T-helper 17 cell (primary cell): ENCODE measurements at places on chromosomes 1 and 21.

DNA sequence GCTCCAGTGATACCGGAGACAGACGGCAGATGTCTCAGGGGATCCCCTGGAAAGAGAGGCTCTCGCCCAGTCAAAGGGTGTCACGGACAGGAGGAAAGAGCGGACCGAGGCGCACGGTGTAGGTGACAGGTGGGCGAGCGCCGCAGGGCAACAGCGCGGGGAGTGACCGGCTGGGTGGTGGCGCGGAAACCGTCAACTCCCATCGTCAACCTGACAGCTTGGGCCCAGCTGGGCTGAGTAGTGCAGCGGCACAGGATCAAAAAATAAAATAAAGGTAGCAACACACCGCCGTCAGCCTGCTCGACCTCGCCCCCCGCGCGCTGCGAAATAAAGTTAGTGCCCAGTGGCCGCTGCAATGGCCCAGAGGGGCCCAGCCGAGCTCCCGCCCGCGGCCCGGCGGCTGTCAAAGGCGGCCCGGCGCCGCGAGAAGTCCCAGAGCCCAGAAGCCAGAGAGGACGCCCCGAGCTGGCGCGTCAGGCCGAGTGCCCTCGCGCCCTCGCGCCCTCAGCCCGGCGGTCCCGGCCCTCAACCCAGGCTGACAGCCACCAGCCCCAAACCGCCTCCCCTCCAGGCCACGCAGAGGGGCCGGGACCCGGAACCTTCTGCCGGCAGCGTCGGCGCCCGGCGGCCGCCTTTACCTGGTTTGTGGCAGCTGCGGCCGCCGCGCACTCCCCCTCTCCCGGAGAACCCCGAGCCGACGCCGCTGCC, at the start of gene LYST:
Gene LYST, minus strand, starts transcription at position 702 of the 708 bp plus-strand sequence. CDS start 36,489 bp downstream, outside the sequence.
- DNase-seq, result peak; percentile 34

GRCh38 chr1:231724876-231725647, 98.5 kb downstream of the DISC1 start:
- DNase-seq, result no peak

DNA sequence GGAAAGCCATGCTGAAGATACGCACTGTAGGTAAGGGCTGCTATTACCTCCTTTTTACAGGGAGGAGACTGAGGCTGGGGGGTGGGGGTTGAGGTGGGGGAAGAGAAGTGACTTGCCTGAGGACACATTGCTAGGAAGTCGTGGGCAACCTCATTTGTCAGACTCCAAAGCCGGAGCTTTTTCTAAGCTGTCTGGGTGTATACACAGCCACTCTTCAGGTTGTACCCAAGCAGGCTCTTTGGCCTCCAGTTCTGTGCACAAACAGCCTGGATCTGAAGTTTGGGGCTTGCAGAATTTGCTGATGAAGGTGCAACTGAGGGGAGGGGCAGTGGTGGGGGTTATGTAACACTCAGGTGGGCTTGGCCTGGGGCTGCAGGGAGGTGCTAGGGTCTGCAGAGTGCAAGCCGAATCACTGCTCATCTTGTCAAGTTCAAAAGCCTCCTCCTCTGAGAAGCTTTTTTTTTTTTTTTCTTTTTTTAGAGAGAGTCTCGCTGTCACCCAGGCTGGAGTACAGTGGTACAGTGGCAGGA, 16.9 kb downstream of the TINAGL1 start:
- DNase-seq, result no peak

DNA sequence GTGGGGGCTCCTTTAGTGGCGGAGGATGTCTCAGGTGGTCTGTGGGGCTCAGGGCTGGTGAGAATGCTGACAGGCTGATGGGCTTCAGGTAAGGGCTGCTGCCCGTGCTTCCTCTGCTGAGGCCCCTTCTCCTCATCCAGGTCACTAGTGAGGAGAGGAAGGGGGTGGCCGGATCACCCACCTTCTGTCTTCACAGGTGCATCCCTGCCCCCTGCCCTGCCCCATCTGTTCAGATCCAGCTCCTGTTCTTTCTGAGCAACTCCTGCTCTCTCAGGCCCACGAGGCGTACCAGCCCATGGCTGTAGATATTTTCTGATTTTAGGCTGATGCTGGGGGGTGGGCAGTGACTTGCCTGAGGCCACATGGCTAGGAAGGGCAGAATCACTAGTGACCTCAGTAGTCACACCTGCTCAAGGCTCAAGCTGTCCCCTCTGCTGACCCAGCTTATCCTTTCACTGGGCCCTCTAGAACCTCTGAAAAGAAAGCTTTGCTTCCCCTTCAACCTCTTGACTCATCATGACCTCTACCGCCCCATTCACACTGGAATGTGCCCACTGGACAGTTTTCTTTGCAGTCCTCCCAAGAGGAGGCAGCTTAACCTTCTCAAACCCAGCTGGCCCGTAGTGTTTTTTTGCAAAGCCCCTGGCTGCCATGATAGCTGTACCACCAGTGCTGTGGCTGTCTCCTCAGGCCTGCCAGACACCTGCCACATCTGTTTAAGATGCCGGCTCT, 14.8 kb downstream of the DCST2 start:
- no peak for DNase-seq

DNA sequence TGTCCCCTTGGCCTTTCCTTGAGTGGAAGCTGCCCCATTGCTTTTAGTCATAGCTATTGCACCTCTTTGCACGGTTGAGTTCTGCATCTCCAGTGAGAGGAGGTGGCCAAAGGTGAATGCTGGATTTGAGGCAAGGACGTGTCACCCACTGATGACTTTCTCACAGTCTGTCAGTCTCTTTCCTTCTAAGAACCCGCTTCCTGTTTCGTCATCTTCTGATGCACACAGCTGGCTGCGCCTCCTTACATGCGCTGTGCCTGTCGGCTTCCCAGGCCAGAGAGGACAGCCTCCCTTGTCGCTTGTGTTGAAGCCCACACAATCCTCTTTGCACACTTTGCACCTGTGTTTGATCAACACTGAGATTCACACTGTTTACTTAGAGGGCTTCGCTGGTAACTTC, 41.8 kb upstream of the PWP2 start:
- DNase-seq, result peak; percentile 66

DNA sequence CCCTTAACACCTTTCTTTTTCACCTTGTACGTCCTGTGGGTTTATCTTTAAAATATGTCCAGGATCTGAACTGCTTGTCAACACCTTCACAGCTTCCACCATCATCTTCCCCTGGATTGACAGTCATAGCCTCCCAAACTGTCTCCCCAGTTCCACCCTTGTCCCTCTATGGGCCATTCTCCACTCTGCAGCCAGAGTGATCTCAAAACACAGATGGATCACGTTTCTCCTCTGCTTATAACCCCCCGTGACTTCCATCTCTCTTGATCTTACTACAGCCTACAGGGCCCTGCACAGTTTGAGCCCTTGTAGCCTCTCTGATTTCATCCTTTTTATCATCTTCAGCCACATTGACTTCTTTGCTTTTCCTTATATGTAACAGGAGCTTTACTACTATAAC, 4.3 kb downstream of the INSRR start:
- no peak for DNase-seq

- DNase-seq, result no peak
Measured at GRCh38 chr1:158058237-158058985, 65.0 kb downstream of the KIRREL1 start.

DNA sequence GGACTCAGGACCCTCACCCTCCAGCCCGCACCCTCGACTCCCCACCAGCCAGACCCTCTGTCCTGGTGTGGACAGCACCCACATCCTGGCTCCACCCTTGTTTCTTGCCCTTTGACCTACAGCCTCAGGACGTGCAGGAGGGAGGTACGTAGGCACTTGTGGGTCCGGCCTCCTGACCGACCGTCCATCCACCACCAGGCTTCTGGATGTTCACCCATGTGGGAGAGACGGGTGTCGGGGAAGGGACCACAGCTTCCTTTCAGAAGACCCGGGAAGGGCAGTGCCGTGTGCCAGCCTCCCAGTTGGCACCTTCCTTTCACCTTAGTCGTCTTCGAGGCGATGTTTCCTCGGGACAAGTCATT, 61.4 kb downstream of the PRKCZ start:
- no peak for DNase-seq

DNA sequence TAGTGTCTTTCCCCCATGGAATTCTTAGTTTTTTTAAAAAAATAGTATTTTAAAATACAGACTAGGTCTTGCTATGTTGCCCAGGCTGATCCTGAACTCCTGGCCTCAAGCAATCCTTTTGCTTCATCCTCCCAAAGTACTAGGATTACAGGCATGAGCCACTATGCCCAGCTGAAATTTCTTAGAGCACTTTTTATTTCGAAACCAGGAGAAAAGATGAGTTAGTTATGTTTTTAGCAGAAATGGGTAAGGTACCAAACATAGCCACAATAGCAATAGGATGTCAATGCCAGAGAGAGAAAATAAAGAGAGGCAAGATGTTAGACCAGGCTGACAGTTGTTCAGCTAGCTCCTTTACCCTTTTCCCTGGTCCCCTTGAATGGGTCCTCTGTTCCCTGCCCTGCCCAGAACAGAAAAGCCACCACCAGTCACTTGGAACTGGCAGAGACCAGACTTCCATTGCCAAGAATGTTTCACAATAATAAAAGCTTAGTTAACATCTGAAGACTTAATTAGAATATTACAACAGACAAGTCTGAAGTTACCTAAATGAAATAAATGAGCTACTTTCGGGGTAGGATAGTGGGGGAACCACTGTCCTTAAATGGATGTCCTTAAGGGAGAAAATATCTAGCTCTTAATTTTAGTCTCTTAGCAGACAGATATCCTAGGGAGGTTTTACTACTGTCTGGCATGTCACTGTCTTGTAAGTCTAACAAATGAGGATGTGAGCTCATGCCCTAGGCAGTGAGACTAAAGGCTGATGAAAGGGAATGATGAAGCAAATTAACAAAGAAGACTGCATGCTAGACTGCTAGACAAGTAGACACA, 54.3 kb downstream of the ABL2 start:
- DNase-seq, result no peak

DNA sequence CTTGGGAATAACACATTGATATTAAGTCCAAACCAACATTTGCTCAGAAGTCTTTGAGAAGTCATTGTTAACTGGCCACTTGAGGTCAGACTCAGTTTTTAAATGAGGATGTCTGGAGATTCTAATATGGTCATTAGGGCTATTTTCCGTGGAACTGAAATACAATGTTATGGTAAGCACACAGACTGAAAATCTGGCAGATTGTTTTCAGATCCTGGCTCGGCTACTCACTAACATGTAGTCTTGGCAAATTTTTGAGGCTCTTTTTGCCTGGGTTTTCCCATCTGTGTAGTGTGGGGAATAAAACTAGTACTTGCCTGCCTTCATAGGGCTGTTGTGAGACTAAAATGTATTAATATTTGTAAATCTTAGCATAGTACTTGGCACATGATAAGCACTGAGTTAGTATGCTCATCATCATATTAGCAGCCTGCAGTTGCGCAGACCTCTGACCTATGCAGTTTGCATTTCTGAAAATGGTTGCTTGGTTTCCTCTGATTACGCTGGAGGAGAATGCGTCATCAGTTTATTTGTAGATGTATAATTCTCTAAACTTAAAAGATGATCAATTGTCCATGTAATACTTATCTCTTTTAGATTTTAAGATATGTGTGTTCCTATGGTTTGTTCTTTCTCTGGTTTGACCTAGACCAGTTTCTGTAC, 100.8 kb downstream of the C1orf21 start:
- DNase-seq, result no peak

GRCh38 chr1:11982010-11982392, 1.8 kb downstream of the MFN2 start:
- no peak for DNase-seq

DNA sequence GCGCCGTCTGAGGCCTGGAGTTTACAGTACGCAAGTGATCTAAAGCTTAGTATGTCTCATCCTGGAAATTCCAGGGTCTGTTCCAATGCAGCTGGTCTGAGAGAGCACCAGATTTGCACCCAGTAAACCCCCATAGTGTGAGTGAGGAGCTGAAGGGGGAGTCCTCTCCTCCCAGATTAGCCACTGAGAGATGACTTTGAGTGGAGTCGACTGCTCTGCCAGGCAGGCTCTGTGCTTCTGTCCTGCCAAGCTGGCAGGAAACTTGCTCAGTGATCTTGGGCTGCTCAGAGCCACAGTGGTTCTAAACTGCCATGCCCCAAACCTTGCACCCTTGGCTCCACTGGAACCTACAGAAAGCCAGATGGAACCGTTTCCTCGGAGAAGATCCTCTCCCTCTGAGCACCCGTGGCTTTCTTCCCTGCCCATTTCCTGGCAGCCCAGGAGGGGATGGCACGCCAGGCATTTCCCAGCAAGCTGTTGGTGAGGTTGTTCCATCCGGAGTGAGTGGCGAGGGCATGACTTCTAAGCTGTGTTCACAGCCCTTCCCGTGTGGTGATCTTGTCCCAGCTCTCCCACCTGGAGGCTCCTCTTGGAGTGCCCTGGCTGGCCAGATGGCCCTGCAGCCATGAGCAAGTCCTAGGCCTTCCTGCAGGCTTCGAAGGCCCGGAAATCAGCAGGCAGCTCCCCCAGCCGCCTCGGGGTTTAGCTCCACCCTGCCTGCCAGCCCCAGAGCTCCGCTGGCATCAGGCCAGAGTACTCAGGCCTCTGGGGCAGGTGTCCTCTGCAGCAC, 125.9 kb upstream of the VAMP3 start:
- DNase-seq, result no peak

DNA sequence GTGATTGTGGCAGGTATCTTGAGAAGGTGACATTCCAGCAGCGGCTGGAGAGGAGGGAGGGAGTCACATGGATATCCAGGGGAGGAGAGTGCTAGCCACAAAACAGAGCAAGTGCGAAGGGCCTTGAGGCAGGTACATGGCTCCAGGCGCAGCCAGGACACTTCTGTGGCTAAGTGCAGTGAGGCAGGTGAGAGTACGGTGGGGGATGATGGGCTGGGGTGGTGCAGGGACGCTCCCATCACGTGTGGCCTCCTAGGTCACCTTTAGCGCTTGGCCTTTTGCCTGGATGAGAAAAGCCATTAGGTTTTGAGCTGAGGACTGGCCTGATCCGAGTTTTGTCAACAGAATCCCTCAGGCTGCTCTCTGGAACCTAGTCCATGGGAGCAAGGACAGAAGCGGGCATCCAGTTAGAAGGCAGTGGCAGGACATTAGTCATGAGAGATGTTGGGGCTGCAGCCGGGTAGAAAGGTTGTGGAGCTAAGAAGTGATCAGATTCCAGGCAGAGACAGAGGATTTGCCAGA, 31.6 kb downstream of the SMYD2 start:
- no peak for DNase-seq

DNA sequence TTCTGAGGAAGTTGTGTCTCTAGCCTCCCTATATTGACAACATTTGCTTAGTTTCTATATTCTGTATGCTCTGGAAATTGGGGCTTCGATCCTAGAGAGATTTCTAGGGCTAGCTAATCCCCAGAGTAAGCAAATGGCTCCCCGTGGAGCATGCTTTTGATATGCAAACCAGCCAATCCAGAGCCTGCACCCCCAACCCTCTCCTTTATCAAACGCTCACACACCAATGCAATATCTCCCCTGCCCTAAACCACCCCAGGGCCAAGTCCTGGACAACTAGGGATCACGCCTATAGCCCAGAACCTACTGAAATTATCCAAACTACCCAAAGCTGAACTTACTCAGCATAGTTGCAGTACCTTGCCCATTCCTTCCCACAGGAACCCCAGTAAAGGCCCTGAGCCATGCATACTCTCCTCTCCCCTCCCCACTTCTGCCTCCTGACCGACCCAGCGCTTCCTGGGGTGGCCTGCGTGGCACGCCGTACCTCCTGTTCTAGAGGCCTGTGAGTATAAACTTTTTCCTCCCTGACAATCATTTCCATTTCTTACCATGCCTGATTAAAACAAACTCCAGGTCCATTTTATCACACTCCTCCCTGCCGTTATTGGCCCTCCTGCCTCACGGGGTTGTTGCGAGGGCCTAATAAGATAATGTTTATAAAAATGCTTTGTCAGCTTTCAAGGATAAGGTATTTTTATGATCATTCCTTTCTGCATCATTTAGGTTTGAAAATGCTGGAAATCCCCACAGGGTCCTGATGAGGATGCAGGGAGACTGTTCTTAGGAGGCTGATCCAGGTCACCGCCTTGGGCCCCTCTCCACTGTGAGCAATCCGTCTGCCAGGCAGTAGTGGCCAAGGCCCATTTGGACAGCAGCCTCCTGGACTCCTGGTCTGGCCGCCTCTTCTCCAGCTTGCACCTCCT, 102.7 kb downstream of the TENT5C start:
- no peak for DNase-seq
